A549 (cell line): ENCODE measurements at places on chromosomes 2 and 18. TPM values are rescaled to one million over a fixed set of nuclear protein-coding genes. Genes with fewer than 3 reads are reported as not detected.

The NT5C1B gene
- polyA plus RNA-seq: not detected in 3 replicates

The IL1RL1 gene
- 0.03 to 0.04 TPM (median 0.03 TPM) in 3 replicates for polyA plus RNA-seq

- DNase-seq: no peak
These were observed 59.0 kb downstream of the SEPTIN10 start for GRCh38 chr2:109554758-109555157.

GRCh38 chr2:71721669-71722068 is 268.3 kb downstream of the DYSF start:
- no peak for DNase-seq

GRCh38 chr18:72181241-72181764 is 362.8 kb downstream of the CBLN2 start:
- DNase-seq: no peak

DNA sequence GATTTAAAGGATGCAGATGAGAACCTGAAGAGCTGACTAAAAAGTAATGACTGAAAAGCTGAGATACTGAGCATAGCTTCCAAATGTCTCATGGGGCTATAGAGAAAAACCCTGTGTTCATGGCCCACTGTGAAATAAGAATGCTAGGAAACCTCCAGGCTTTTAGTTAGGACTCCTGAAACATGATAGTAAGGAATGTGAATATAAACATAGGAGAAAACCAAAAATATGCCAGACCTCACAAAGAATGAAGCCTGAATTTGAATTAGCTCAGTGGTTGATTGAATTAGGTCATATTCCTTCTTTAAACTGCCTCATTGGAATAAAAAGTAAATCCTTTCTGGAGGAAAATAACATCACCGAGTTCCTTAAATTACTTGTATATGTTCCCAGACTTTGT is 194.5 kb upstream of the NXPH2 start:
- no peak for DNase-seq

DNA sequence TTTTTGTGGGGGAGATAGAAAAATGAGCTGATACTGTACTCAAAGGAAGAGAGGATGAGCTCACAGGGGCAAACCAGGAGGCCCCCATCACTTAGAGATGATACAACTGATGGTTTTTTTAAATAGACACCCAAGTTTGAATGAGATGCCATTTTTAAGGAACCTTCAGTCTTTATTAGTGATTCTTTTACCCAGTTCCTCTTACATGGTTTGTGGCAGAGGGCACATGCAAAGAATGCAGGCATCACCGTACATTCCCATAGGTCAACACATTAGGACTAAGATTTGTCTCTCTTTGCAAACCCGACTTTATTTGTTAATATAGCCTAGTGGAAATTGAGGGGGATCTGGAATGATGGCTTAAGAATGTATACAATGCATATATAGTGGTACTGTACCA is 250.9 kb downstream of the ASXL3 start:
- DNase-seq: no peak

DNA sequence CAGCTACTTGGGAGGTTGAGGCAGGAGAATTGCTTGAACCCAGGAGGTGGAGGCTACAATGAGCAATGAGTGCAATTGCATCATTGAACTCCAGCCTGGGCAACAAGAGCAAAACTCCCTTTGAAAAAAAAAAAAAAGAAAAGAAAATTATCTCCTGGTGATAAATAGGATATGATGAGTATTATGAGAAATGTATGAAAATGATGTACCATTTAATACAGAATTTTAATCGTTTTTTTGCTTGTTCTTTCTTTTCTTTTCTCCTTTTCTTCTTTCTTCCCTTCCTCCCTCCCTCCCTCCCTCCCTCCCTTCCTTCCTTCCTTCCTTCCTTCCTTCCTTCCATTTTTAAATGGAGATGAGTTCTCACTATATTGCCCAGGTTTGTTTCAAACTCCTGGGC is 40.4 kb downstream of the TTC27 start:
- DNase-seq: no peak

DNA sequence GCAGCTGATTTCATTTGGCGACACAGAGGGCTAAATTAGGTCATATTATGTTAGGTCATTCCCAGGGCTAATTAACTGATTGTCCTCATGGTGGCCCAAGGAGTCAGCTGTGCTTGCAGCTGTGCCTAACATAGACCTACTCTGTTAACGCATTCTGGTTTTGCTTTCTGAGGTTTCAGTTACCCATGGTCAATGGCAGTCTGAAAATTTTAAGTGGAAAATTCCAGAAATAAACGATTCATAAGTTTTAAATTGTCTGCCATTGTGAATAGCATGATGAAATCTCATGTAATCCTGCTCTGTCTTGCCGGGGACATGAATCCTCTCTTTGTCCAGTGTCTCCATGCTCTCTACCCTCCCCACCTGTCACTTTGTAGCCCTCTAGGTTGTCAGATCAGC is 168.7 kb downstream of the KCNS3 start:
- no peak for DNase-seq

- DNase-seq: no peak
These were observed 21.6 kb upstream of the AGFG1 start for GRCh38 chr2:227450311-227450841.

- no peak for DNase-seq
These were observed 131.1 kb upstream of the FAM98A start for GRCh38 chr2:33730193-33730592.

DNA sequence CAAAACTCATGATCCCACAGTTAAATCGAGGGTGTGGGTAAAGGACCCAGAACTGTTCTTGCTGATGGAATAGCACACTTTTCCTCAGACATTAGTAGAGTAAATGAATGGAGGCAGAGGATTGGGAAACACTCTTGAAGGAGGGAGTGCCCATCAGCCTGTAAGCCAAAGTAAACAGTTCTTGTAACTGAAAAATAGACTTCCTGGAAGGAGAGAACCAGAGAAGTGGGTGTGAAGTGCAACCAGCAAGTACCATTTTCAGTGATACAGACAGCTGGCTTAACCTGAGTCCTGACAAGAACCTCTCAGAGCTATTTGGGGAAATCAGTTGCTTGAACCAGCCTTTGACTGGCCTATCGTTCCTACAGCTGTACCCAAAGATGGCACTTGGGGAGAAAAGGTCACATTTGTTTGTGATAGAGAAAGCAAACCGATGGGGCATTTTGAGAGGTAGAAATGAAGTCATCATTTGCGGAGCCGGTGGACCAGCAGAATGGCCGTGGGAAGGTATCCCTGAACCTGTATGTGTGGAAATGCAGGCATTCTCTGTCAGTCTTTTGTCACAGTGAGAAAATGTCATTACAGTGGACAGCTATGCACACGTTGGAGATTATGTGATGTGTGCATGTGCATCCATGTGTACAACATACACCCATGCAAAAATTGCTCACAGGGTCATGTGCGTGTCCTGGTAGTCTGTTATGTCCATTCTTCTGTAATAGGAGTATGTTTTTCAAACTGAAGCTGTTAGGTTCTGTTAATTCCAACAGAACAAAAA is 17.8 kb downstream of the CRIM1 start:
- DNase-seq: no peak

DNA sequence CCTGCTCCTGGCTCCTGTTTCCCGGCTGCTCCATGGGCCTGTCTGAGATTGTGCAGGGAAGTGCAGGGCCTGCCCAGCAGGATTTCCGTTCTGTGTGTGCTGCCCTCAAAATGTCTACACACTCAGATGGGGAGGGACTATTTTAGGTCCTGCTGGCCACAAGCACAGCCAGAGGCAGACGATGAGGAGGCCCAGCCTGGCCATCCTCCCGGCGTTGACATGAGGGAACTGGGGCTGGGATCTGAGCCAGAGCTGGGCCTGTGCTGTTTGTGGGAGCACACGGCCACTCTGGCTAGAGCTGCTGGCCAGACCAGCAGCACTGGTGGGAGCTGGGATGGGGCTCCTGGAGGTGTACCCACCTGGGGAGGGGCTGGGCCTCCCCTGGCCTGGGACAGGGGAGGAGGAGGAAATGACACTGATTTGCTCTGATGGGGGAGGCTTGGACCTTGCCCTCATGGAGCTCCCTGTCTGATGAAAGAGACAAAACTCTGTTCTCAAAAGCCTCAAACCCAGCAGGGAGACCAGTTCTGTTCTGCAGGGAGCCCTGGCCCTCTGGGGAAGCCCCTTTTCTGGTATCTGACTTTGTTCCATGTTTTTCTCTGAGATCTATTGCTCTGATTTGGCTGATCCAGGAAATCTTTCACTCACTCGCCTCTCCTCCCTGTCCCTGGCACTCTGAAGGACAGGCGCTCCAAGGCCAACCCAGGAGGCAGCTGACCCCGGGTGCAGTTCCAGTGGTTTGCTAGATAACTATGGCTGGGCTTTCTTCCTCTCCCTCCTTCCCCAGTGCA is 161.8 kb downstream of the DYSF start:
- DNase-seq: no peak

GRCh38 chr2:86453836-86454235 is 12.7 kb downstream of the KDM3A start:
- DNase-seq: no peak

DNA sequence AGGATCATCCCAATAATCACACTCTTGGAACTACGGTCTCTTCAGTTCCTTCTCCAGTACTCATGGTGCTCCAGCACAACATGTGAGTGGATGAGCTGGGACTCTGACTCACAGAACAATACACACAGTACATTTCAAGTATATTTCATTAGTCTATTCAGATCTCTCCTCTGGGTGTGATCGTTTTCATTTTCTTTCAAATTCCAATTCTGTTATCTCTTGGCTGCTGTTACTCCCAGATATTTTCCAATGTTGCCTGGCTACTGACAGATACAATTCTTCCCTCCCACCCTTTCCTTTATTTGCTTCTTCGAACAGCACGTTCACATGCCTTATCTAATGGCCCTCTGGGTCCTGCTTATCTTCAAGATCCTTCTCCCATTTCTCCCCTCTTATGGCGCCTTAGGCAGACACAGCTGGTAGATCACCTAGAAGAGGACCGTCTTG is 216.0 kb downstream of the ACKR3 start:
- DNase-seq: no peak

GRCh38 chr2:39550701-39551285 is 113.7 kb upstream of the MAP4K3 start:
- no peak for DNase-seq

DNA sequence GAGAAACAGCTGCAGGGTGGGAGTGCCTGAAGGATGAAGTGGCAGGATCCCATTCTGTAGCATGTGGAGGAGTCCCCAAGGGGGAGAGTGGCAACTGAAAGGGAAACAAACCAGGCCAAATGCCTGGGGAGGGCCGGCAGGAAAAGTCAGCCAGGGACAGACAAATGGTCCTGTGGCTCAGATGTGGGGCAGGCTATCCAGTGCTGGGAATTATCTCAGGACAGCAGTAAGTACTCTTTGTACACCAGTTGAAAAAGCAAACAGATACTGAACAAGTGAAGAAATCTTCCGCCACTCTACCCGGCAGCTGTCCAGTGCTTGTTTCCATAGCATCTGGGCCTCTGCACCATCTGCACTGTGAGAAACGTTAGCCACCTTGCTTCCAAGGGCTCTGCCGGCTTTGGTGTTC is 408.9 kb downstream of the LRATD1 start:
- DNase-seq: no peak

DNA sequence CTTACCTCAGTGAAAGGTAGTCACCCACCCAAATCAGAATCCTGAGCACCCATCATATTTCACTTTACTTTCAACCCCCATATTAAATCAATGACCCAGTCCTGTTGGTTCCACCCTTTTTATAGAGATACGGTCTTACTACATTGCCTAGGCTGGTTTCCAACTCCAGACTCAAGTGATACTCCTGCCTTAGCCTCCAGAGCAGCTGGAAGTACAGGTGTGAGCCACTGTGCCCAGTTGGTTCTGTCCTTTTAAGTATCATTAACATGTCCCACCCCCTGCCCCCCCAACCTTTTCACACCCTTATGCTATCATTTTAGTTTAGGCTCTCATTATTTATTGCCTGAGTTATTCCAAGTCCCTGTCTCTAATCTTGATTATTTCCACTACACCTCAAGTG is 28.7 kb downstream of the MSH6 start:
- DNase-seq: no peak
